ENCODE measurements at places on chromosomes 5 and 9. TPM values are rescaled to one million over a fixed set of nuclear protein-coding genes. Genes with fewer than 3 reads are reported as not detected.

GRCh38 chr9:131503626-131504465 lies 1.1 kb downstream of the POMT1 start:
- no peak for DNase-seq

- no peak for DNase-seq
These were observed 1536.2 kb downstream of the EFNA5 start for GRCh38 chr5:106134549-106134948.

- DNase-seq = no peak
These were observed 68.6 kb upstream of the LMX1B start for GRCh38 chr9:126545106-126545505.

DNA sequence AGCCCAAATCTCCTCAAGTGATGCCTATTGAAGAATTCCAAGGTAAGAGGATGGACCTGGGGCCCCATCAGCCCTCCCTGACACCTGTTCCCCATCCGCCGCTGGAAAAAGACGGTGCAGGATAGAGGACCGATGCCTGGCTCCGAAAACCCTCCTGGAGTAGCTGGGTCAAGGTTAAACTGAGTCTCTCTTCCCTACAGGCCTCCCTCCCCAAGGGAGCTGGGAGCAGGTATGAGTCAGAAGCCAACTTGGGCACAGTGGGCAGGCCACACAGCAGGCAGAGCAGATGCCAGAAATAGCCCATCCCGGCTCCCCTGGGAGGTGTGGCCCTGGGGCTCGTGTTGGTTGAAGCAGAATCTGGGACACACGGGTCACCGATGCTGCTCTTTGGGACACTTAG lies 75.6 kb downstream of the NTNG2 start:
- DNase-seq = no peak

DNA sequence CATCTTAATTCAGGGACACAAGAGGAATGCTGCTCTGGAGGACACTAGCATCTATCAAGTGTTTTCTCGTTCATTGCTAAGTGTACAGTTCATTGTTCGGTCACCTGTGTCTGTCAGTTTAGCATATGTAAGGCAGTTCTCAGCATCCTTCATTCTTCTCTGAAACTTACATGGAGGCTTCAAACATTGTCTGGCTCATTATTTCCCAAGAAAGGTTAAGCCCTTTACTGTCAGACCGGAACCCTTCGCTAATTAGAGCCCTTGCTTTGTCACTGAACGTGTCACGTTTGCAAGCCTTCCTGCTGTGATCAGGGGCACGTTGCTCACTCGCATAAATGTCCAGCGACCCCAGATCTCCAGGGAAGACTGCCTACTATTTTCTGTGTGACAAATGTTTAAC lies 62.3 kb upstream of the RIOK2 start:
- no peak for DNase-seq

DNA sequence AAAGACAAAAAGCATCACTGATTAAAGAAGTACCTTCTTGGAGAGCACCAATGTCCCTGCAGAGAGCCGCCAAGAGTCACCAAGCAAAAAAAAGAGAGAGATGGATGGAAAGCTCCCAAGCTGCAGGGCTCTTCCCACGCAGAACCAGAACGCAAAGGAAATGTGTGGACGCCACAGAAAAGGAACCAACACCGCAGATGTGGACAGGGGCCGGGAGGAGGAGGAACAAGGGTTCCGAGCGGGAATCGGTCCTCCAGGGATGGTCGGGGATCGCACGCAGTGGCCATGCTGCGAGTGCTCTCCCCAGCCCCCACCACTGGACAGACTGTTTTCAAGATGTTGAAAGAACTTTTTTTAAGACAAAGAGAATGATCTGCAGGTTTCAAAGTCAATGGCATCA lies 40.2 kb upstream of the ZNF354A start:
- DNase-seq = no peak

- DNase-seq = no peak
These were observed 8.4 kb downstream of the NELFB start for GRCh38 chr9:137263506-137263905.

DNA sequence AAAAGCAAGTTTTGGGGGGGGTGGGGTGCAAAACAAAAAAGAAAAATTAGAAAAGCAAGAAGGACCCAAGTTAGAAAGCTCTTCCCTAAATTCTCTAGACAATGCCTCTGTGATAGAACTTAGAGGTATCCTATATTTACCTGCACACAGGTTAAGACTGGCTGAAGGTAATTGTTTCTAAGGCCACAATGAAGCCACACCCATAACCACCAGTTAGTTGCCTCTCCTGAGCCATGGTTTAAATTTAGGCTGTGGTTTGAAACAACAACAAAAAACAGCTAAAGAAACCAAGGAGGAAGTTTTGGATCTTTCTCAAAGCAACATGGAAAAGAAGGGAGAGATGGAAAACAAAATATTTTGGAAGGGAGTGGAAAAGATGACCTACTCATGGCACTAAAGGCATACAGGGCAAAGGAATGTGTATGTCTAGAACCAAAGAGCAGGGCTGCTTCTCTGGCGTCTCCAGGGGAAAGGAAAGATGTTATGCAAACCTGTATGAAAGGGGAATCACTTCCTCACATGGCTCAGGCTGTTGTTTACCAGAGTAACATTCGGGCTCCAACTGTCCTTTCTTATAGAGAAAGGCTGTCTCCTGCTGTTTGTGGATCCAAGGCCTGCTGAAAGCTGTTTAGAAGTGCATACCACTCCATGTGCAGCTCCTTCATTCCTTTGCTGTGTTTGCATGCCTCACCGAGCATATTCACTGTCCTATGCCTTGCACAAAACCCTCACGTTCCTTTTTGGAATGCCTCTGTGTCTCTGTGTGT lies 408.9 kb upstream of the MPDZ start:
- no peak for DNase-seq

DNA sequence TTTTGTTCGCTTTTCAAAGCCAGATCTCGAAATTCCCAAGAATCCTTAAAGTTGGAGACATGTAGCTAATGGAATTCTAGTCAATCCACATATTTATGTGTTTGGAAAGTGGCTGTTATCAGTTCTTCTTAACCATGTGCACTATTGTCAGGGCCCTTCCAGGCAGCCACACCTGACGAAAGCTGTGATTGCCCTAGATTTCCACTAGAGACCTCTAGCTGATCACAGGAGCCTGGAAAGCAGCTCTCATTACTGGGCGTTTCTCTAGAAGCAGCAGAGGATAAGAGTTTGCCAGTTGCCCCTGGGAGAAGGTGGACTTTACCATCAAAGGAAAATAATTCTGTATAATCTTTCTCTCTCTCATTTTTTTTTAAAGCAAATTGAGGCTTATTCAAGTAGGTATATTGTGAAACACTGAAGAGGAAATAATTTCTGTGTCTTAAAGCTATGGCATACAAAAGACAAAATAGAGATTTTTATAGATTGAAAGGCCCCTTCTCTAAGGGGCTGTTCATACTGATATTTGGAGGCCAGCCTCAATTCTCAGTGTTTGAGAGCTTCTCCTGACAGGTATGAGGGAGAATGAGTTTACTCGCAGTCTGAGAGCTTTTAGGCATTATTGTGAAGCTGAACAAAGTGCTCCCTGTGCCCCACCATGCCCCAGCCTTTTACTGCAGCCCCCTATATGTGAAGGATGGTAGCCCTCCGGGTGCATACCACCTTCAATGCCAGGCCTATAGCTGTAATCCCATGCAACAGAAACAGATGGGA lies 405.4 kb upstream of the ACTBL2 start:
- no peak for DNase-seq

DNA sequence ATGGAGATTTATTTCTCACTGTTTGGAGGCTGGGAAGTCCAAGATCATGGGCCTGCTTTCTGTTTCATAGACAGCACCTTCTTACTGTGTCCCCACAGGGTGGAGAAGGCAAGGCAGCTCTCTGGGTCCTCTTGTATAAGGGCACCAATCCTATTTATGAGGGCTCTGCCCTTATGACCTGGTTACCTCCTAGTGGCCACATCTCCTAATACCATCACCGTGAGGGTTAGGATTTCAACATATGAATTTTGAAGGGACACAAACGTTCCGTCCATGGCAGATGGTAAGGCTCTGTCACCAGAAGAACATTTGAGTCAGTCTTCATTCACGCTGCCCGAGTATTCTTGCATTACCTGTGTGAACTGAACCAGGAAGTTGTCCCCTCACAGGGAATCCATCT lies 48.4 kb downstream of the ANKRD33B start:
- DNase-seq = no peak

GALNT12 gene
- total RNA-seq = 0.27 TPM

HAVCR2 gene
- total RNA-seq = 3.0 TPM

NPR3 gene
- total RNA-seq = 2.4 TPM
